ENCODE measurements at places on chromosomes 5 and 9.

DNA sequence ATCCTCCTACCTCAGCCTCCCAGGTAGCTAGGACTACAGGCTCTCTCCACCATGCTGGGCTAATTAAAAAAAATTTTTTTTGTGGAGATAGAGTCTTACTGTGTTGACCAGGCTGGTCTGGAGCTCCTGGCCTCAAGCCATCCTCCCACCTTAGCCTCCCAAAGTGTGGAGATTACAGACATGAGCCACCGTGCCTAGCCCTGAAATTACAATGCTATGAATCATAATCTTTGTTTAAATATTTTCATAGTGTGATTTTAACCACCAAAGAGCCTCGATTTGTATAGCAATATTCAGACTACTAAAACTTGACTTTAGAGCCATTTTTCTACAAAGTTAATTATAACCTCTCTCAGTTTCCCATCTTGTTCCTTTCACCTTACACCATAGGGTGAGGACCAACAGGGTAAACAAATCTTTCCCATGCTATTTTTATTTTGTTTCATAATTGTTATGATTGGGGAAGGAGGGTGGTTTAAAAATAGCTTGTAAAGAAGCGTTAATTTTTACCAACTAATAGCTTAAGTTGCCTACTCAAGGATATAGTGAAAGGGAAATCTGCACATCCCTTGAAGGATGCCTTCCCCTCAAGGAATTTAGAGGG, 32.7 kb downstream of the UBE2D2 start:
- peak; percentile 33 for DNase-seq

GRCh38 chr9:97802276-97802675, 50.8 kb upstream of the FOXE1 start:
- DNase-seq, result peak; percentile 55

DNA sequence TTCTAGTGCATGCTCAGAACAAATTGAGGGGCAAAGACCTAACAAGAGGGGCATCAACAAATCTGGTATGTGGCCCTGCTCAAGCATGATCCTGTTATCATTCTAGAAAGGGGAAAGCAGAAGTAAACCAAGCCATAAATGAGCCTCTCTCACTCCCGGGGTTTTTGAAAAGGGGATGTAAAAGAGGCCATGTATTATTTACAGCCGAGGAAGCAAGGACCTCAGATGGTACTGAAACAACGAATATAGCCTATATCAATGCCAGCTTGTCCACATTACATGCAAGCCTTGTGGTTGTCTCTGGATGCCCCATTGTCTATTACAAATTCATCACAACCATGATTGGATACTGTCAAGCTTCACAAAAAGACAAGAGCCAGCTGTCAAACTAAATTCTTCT, 211.3 kb downstream of the DCP2 start:
- DNase-seq, result no peak

GRCh38 chr9:98593354-98594253, 115.1 kb downstream of the GABBR2 start:
- DNase-seq, result no peak

- DNase-seq, result no peak
Observed at GRCh38 chr5:177501874-177502678, 4.7 kb upstream of the PDLIM7 start.

- DNase-seq, result no peak
Observed at GRCh38 chr5:151243564-151243963, 9.4 kb upstream of the GM2A start.
